ELR (cell line): ENCODE measurements at places on chromosomes 11 and 22.

GRCh38 chr11:124807201-124807600 lies 7.0 kb upstream of the MSANTD2 start:
- DNase-seq, result no peak

DNA sequence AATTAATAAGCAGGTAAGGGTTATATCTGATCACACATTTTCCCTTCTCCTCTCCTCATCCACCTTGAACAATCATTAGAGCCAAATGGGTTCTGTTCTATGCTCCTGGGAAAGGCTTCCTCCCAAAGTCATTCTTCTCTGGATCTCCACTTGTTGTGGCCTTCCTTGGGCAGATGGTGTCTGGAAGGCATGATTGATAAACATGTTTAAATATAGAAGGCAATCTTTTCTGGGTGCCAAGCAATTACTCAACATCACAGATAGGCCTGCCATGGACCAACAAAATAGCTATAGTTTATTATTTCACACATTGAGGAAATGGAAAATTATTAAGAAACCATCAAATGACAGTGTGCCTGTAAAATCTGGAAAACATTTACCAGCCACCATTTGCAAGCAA lies 73.5 kb downstream of the KCNA4 start:
- DNase-seq, result no peak

- DNase-seq, result peak; percentile 55
Measured at GRCh38 chr11:134124660-134125451, 56.0 kb downstream of the JAM3 start.

- no peak for DNase-seq
Measured at GRCh38 chr11:57373146-57373545, 7.8 kb downstream of the PRG3 start.

DNA sequence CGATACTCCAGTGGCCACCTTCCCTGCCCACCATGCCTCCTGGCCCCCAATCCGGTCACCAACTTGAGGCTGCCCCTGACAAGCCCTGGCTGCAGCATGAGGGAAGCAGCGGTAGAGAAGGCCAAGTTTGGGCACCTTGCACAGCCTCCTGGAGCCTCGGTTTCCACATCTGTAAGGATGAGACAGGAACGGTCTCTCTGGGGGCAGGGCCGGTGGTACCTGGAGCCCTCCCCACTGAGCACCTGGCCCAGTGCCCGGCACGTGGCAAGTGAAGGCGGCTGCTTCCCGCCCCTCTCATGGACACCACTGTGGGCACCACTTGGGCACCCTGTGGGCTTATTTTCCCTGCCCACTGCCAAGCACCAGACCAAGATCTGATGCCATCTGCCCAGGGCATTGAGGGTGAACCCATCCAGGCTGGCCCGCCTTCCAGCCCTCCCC lies 77.8 kb downstream of the CDKN1C start:
- DNase-seq, result no peak

DNA sequence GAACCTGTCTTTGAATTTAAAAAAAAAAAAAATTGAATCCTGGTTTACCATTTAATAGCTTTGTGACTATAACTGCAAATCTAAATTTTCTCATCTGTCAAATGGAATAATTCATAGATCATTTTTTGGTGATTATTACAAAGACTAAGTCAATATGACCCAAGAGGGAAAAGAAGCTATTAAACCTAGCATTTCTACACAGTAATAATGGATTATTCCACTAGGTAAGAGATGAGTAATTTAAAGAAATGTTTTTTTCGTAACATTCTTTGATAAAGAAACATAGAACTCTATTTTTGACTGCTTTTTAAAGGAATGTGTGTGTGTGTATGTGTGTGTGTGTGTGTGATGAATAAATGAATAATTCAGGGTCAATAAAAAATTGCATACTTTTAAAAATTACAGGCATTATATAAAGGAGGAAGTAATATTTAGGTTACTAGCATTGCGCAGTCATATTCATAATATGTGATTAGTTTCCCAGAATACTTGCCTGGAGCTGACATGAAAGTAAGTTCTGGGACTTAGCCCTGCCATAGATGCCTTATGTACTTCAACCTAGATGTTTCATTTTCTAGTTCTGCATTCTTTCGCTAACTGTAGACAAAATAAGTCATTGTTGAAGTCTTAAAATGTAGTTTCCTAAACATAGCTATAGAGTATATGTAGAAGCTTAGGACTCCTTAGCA lies 72.9 kb downstream of the TMEM135 start:
- no peak for DNase-seq

- no peak for DNase-seq
Measured at GRCh38 chr22:33932997-33933396, 12.7 kb upstream of the LARGE1 start.

DNA sequence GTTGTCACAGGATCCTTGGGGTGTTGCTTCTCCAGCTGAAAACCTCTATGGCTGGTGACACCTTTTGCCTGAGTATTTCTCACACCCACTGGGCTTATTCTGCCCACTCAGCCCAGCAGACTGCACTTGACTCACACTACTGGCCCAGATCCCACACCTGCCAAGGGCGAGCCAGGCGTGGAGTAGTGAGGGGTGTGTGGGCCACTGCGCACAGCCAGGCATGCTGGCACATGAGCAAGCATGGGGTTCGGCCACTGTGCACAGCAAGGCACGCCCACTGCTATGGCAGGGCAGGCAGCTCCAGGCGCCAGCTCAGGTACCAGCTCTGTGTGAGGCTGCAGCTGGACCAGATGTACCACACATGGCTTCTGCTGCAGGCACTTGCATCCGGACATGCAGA lies 116.5 kb upstream of the MTNR1B start:
- DNase-seq, result no peak

DNA sequence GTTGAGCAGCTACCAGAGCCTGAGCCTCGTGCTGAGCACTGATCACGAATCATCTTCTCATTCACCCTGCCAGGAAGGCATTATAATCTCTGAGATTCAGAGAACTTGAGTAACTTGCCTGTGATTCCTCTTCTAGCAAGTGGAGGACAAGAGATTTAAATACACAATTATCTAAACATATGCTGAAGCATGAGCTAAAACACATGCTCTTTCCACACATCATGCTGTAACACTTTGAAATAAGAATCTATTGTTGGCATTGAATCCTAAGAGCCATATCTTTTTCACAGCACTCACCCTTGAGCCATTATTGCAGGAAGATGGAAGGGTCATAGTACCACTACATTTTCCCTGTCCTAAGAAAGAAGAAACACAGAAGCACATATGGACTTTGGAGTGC lies 722.5 kb upstream of the API5 start:
- DNase-seq, result no peak

GRCh38 chr22:20964799-20965103 lies 2.3 kb upstream of the AIFM3 start:
- no peak for DNase-seq

GRCh38 chr11:62000539-62001446 lies 33.4 kb upstream of the FTH1 start:
- DNase-seq, result no peak

DNA sequence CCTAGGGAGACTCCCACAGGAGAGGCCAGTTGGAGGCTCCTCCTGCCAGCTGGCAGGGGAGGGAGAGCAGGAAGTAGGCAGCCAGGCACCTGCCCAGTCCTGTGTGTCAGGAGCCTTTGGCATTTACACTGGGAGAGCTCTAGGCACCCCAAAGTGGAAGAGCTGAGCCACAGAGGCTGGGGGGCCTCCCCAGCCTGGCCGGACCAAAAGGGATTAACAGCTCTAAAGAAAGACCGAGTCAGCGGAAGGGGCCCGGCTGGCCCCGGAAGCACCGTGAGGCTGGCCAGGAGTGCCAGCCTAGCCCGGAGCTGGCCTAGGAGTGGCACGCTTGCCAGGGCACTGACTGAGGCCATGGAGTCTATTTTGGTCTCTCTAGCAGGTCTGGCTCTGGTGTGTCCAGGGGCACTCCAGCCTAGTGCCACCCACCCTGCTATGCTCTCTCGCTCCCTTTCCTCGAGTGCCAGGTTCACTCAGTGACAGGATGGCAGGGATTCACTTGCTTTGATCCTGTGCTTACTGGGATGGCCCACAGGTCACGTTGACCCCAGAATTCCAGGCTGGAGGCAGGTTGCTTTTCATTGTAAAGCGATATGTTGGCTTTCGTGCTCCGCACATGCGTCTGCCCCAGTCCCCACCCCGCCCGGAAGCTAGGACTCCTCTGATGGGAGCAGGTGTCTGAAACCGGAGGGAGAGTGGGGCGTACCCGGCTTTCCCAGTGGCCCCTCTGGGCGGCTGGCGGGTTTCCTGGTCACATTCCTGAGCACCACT lies 3.3 kb upstream of the KMT5B start:
- DNase-seq, result no peak

DNA sequence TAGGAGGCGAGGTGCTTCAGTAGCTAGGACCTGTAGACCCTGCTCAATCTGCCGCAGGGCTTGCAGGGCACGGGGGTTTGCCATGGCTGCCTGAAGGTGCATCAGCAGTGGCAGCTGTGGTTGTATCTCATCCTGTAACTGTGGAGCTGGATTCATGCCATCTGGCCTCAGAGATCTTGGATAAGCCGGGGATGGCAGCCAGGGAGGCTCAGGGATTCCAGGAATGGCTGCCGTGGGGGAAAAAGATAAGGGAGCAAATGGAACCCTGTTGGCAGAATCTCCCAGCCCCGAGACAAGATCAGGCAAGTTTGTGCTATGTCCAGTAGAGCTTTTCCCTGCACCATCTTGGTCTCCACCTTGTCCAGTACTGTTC lies 1.8 kb downstream of the UBQLN3 start:
- DNase-seq, result no peak

- DNase-seq, result peak; percentile 75
Measured at GRCh38 chr22:23784215-23784732, 2.5 kb upstream of the SMARCB1 start.

GRCh38 chr22:24183321-24184031 lies 2.2 kb downstream of the SUSD2 start:
- no peak for DNase-seq

GRCh38 chr11:117390743-117391142 lies 63.1 kb downstream of the CEP164 start:
- DNase-seq, result no peak

DNA sequence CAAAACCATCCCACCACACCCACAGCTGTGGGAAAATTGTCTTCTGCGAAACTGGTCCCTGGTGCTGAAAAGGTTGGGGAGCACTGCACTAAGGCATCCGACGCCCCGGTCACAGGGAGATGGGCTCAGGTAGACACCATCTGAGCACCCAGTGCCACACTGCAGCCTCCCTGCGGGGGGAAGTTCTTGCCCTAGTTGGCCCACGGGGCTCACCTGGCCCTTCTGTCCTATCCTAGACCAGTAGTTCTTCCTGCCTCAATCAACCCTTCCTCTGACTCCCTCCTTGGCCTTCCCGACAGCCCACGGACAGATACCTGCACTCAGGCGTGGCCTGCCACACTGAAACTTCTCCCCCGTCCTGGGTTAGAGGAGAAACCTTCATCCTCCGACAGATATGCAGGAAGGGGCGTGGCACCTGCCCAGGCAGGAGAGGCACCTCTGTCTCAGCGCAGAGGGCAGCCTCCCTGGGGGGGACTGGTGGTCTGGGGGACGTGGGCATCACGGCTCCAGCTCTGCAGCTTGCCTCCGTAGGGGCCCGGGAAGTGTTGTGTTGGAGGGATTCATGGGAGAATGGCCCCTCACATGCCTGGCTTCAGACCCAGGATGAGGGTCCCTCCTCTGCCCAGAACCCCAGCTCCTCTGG lies 4.5 kb downstream of the ANO9 start:
- DNase-seq, result no peak

DNA sequence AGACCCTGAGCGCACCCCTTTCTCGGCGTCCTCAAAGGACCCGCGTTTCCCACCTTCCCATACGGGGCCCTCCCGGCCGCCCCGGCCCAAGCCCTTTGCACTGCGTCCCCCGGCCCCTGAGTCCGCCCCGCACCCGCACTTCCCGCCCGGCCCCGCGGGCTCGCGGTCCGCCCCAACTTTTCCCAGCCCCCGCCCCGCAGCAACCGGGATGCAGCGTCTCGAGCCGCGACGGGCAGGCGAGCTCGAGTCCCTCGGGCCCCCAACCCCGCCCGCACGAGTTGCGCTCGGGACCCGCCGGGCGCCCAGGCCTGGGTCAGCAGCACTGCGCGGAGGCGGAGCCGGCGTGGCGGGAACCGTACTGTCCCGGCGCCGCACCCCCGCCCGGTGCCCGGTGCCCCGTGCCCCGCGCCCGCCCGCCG lies 371 bp downstream of the SMCO4 start:
- DNase-seq, result no peak

DNA sequence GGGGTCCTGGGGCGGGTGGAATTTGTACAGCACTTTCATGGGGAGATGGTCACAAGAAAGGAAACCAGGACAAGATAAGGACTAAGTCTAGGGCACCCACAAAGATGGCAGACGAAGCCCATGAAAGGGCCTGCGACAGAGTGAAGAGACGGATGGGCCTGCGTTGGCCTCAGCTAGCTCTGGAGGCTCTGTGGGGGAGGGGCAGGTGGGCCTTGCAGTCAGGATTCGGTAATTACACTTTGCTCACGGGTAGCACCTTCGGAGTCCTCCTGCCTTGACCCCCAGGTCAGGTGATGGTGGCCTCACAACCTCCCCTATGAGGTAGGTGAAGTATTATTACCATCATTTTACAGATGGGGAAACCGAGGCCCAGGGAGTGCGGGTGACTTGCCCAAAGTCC lies 7.1 kb downstream of the LRRC10B start:
- no peak for DNase-seq

GRCh38 chr11:24779791-24780190 lies 282.9 kb downstream of the LUZP2 start:
- DNase-seq, result peak; percentile 44

DNA sequence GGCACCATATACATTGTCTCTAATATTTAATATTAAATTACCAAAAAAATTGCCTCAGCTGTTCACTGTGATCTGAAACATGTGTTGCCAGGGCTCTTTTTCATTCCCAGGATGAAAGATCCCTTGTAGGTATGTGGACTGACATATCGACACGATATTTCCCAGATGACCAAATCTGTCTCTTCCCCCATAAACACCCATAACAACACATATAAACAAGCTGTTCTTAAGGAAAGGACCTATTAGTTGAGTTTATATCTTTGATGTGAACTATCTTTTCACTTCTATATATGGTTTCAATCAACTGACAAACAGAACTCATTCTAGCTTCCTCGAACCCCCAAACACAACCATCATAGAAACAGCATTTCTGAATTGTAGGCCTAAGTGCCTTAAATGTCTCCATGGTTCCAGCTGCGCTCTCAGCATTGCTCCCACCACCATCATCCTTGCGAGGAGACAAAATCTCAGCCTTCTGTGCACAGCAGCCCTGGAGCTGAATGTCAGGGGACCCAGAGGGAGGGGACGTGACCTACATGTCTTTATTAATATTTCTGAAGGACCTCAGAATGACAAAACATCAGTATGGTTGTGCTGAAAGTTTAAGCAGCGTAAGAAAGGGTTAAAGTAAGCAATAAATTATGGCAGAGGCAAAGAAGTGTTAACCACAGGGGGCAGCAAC lies 67.0 kb downstream of the ETS1 start:
- peak; percentile 51 for DNase-seq
